ENCODE measurements at places on chromosomes 6 and 20. TPM values are rescaled to one million over a fixed set of nuclear protein-coding genes. Genes with fewer than 3 reads are reported as not detected.

The MATN4 gene
- not detected for total RNA-seq

The ETV7 gene
- total RNA-seq: 0.29 TPM

The FOXS1 gene
- total RNA-seq: 2.0 TPM

The KCNK5 gene
- total RNA-seq: not detected

The IL17F gene
- total RNA-seq: not detected

All from placental pericyte (primary cell).